Suppressor macrophage treated with lipopolysaccharide for 1 hour (primary cell): ENCODE measurements at places on chromosomes 11 and 22.

GRCh38 chr22:37065961-37066360, 14.4 kb downstream of the KCTD17 start:
- DNase-seq: no peak

DNA sequence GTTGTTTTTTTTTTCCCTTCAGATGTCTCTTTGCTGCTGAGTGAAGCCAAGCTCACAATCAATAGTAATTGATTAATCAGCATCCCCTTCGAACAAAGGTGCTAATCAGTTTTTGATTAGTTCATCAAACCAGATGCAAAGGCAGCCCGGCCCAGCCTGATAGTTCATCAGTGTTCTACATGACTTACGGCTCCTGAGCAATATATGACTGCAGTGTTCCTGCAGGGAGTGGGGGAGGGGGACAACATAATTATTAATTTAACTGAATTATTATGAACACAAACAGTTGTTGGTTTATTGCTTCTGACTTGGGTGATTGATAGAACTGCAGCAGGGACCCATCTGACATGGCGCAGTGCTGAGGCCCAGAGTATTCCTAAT, 315.3 kb downstream of the CADM1 start:
- no peak for DNase-seq

GRCh38 chr11:3338569-3339339, 40.2 kb downstream of the ZNF195 start:
- no peak for DNase-seq

DNA sequence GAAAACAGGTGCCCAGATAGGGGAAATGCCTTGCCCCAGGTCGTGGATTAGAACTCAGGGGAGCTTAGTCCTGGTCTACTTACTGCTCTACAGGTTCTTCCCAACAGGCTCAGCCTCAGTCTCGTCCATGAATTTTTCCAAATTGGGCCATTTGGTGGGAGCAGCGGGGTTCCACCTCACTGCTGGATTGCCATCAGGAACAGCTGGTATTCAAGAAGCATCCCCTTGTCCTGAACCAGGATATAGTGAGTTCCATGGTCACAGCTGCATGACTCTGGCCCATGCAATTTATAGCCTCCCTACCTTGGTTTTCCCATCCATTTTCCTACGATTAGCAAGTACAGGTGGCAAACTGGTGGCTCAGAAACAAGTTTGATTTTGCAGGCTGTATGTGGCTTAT, 6.6 kb upstream of the UBE2L6 start:
- no peak for DNase-seq

- DNase-seq: no peak
These were observed 93.6 kb downstream of the NELL1 start for GRCh38 chr11:20762980-20763379.

GRCh38 chr22:22952531-22953280, 65.1 kb downstream of the IGLL5 start:
- no peak for DNase-seq

- DNase-seq: peak; percentile 27
These were observed 166.0 kb downstream of the METTL15 start for GRCh38 chr11:28274216-28274615.

DNA sequence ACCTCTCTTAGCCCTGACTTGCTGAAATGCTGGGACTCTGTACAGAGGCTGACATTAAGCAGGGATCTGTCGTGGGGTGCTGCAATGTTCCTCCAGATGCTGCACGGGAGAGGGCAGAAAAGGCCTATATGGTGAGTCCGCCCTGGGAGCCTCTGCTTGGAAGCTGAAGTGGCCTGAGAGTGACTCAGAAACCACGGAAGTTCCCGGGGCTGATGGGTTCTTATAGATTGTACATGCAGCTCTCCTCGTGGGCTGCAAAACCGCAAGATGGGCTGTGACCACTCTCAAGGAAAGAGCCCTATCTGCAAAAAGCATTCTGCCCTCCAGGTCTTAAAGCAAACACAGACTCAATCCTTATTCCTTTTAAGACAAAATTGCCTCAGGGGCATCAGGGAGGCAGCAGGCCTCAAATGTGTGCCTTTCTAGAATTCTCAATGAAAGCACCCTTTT, 5.8 kb upstream of the SLC43A3 start:
- DNase-seq: peak; percentile 97
